Right renal cortex interstitium (tissue), 3 donors: ENCODE measurements at places on chromosomes 3 and 15. TPM values are rescaled to one million over a fixed set of nuclear protein-coding genes. Genes with fewer than 3 reads are reported as not detected.

SLC28A1 gene
- polyA plus RNA-seq = 4.7 TPM

RTP1 gene
- not detected for polyA plus RNA-seq

CSTA gene
- polyA plus RNA-seq = 0.93 TPM

ELL3 gene
- 4.1 TPM for polyA plus RNA-seq

TMIE gene
- polyA plus RNA-seq = 1.1 TPM

SPSB4 gene
- polyA plus RNA-seq = 14.1 TPM

TM6SF1 gene
- polyA plus RNA-seq = 1.7 TPM

ATP10A gene
- polyA plus RNA-seq = 4.5 TPM

CYP1A2 gene
- 0.10 TPM for polyA plus RNA-seq

GOLGA6B gene
- 0.60 TPM for polyA plus RNA-seq

ATP8B4 gene
- polyA plus RNA-seq = 3.6 TPM

SH3GL3 gene
- 13.6 TPM for polyA plus RNA-seq

DIPK2A gene
- 45.6 TPM for polyA plus RNA-seq

CTXN2 gene
- not detected for polyA plus RNA-seq

MESP1 gene
- polyA plus RNA-seq = 1.5 TPM

HES1 gene
- polyA plus RNA-seq = 89.9 TPM

KIF15 gene
- polyA plus RNA-seq = 30.2 TPM

KBTBD12 gene
- 1.9 TPM for polyA plus RNA-seq

SLC12A1 gene
- 462 TPM for polyA plus RNA-seq

SSR3 gene
- polyA plus RNA-seq = 160 TPM

AVEN gene
- polyA plus RNA-seq = 12.1 TPM

ZNF80 gene
- 0.06 TPM for polyA plus RNA-seq

RPL35A gene
- polyA plus RNA-seq = 1,654 TPM

PRSS50 gene
- polyA plus RNA-seq = 1.4 TPM

EIF2A gene
- 205 TPM for polyA plus RNA-seq

CCRL2 gene
- polyA plus RNA-seq = 1.3 TPM

GRIP2 gene
- polyA plus RNA-seq = 0.67 TPM

ROBO2 gene
- polyA plus RNA-seq = 79.5 TPM

ABCC5 gene
- 53.7 TPM for polyA plus RNA-seq

MYRIP gene
- polyA plus RNA-seq = 1.7 TPM

GJD2 gene
- not detected for polyA plus RNA-seq

LRRC31 gene
- polyA plus RNA-seq = 0.37 TPM

SOX14 gene
- not detected for polyA plus RNA-seq

MYEF2 gene
- 105 TPM for polyA plus RNA-seq

HIGD2B gene
- not detected for polyA plus RNA-seq

DNAH12 gene
- polyA plus RNA-seq = 1.1 TPM

GPR176 gene
- 15.2 TPM for polyA plus RNA-seq

TRPM1 gene
- 0.54 TPM for polyA plus RNA-seq

LEKR1 gene
- 2.6 TPM for polyA plus RNA-seq

NOX5 gene
- polyA plus RNA-seq = 0.40 TPM

POTEB gene
- not detected for polyA plus RNA-seq

GOLGA6D gene
- polyA plus RNA-seq = 0.11 TPM

NAALADL2 gene
- polyA plus RNA-seq = 22.0 TPM

FETUB gene
- not detected for polyA plus RNA-seq

CA12 gene
- polyA plus RNA-seq = 137 TPM

FRMD4B gene
- polyA plus RNA-seq = 52.3 TPM

TF gene
- polyA plus RNA-seq = 4.3 TPM

TJP1 gene
- polyA plus RNA-seq = 177 TPM

GATM gene
- polyA plus RNA-seq = 213 TPM

RHO gene
- 0.06 TPM for polyA plus RNA-seq
